Left lung (tissue), 14 donors: ENCODE measurements at places on chromosomes 3 and 15. TPM values are rescaled to one million over a fixed set of nuclear protein-coding genes. Genes with fewer than 3 reads are reported as not detected.

The MYLK gene
- total RNA-seq: 155 TPM

GRCh38 chr3:72665701-72666446 lies 182.4 kb downstream of the SHQ1 start:
- no peak for DNase-seq

The BFSP2 gene
- total RNA-seq: not detected

The SENP2 gene
- total RNA-seq: 34.0 TPM

DNA sequence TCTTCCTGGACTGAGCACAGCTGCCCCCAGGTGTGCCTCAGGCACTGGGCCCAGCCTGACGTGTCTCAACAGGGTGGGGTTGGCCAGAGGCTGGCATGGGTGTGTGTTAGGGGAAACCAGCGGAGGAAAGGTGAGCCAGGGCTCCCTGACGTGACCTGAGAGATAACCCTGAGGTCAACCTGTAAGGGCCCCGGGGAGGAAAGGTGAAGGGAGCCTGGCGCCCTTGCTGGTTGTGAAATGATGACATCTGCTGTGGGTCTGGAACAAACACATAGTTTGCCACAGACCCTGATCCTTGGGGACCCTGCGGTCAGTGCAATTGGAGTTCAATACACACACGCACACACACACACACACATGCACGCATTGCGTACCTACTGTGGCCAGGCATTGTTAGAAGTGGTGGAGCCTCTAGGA lies 100.2 kb upstream of the TLE3 start:
- no peak for DNase-seq

The GPD1L gene
- 43.6 TPM for total RNA-seq

DNA sequence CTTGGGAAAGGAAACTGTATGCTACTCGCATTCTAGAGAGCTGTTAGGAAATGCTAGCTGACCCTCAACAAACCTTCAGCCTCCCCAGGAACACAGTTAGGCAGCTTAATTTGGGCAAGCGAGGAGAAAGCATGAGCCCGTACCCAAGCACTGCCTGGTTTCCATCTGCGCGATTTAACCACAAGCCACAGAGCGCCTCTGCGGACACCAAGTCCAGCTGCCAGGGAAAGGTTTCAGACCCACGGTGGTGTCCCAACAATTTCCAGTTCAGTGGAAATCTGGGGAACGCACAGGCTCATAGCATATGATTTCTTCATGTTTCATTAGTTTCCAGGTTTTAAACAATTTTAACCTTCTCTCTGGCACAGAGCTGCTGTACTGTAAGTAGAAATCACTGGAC lies 617.6 kb downstream of the FHIT start:
- DNase-seq: no peak

The WDR5B gene
- total RNA-seq: 6.4 TPM

DNA sequence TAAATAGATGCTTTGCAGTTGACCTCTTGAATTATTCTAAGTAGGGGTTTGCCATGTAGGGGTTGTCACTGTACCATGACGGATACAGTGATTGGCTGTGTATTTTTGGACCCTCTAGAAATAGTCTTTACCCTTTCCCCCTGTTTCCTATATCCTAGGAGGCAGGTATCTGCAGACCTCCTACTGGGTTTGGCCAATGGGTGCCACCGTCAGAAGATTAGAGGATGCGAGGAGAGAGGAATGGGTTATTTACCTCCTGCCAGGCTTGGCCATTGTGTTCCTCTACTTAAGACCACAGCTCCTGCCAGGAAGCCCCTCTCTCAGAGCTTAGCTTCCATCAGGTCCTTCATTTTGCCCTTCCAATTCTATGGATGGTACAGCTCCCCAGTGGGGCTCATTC lies 40.2 kb upstream of the CLRN1 start:
- DNase-seq: no peak

The PLCH1 gene
- 8.5 TPM for total RNA-seq

DNA sequence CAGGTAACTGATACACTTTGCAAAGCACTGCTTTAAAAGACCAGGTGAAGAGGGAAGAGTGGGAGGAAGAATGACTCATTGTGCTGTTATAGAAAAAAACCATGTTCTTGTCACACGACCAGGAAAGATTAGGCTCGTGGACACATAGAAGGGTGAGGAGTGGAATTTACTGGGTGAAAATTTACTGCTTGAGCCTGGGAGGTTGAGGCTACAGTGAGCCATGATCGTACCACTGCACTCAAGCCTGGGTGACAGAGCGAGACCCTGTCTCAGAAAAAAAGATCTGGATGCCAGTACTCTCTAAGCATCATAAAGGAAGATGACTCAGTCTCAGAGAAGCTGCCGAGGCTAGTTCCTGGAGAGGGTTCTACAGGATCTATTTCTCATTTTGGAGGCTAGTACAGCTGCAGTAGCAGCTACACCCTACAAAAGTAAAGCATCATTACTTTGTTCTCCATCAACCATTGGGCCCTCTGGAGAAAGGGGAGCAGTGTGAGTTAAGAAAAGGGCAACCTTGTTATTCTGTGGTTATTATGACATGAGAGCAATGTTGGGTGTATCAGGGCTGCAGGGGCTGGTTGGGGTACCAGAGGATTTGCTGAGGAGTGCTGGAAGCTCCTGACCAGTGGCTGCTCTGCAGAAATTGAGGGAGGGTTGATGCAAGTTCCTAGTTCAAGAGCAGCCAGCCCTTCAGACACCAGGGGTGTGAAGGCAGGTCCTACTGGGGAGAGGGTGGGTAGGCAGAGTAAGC lies 75.4 kb downstream of the CMTM8 start:
- no peak for DNase-seq

DNA sequence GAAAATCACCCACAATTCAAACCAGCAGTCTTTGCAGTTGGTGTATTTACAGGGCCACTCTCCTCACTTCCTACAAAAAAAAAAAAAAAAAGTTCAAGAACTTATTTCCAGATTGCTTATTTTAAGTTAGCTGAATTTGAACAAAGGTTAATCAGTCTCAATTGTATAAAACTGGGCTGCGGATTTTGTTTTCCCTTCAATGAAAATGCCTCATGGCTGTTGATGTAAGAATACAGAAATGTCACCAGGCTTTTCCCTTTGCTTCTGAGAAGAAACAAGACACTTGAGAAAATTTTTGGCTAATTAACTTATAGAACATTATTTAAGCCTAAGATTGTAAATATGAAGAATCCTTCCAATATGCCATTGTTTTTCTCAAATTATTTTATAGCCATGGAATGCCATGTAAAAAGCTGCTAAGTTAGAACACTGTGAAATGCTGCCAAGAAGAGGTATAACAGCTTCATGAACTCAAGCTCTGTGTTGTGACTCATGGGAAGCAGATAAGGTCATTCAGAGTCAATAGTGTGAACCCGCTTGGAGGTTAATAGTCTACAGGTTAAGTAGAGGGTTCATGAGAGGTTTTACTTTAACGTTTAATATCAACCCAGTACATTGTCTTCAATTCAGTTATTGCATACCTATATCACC lies 84.3 kb upstream of the ABI3BP start:
- DNase-seq: no peak

GRCh38 chr3:158111861-158112260 lies 2.0 kb downstream of the RSRC1 start:
- DNase-seq: no peak

DNA sequence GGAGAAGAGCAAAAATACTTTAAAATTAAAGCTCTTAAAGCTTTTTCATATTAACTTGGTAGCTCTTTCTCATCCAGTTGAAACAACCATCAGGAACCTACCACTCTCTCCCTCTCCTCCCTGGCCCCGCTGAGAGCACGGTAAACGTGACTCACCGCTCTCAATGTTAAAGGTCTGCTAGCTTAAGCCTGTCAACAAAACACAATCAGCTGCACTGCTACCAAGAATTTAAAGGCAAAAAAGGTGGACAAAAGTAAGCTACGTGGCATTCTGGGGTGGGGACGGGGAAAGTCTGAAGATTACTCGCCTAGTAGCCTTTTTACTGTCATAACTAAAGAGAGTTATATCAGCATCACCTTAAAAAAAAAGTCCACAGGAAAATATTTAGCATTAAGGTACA lies 8.4 kb upstream of the GP5 start:
- DNase-seq: no peak

GRCh38 chr3:151315136-151315535 lies 1.5 kb downstream of the GPR87 start:
- DNase-seq: no peak

The RBP2 gene
- 9.3 TPM for total RNA-seq

DNA sequence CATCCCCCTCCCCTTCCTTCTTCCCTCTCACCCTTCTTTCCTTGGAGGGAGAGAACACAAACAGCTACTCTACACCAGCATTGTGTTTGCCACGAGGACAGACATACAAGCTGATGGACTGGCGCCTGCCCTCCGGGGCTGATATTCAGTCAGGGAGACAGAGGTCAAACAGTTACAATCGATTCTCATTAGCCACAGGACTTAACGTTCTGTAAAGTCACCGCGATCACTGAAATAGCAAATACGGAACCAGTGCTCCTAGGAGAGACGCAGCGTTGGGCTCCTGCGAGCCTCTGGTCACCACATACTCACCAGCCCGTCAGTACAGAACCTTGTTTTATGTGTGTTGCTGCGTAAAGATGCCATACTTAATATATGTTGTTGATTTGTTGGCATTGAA lies 108.8 kb downstream of the LRRK1 start:
- no peak for DNase-seq

GRCh38 chr15:73575636-73576247 lies 57.4 kb downstream of the NPTN start:
- DNase-seq: no peak

DNA sequence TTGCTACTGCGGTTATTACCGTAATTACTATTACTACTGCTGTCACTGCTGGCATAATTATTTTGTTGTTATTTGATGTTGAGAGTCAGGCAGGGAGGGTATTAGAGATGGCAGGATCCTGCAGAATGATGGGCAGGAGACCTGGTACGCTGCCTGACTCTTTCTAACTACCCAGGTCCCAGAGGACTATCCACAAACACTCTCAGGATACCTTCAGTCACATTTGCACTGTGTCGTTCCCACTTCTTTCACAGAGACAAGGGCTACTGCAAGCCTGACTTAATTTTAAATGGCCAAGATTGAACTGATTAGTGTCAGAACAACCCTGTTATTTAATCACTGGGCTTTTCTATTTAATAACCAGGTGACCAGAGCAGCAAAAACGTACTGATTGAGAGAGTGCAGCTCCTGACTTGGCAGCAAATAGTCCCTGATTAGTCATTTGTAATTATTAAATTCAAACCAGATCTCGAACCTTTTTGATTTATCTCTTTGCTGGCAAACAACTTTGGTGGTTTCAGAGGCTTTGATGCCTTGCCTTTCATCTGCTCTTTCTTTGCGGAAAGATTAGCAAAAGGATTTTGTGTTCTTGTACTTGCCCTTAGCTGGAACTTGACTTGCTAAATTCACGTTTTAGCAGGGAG lies 88.8 kb upstream of the ARHGEF3 start:
- no peak for DNase-seq

- no peak for DNase-seq
These were observed 29.8 kb downstream of the SETMAR start for GRCh38 chr3:4332991-4333390.

The CD80 gene
- total RNA-seq: 5.4 TPM

The STRA6 gene
- 0.60 TPM for total RNA-seq

GRCh38 chr3:69191516-69191915 lies 69.1 kb upstream of the LMOD3 start:
- no peak for DNase-seq

DNA sequence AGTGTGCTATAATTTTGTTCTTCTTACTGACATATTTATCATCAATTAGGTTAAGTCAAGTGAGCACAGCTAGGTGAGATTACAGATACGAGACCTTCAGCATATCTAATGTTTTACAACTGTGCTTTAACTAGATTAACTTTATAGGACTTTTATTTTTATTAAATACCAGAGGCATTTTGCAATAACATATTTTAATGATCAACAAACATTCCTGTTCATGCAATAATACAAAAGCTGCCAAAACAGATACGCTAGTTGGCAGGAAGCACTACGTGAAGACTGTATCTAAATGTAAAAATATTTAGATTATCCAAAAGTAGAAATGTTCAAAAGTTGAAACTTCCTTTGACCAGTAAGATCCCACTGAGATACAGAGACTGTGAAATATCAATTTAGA lies 139.1 kb downstream of the CBLB start:
- DNase-seq: peak; percentile 57

DNA sequence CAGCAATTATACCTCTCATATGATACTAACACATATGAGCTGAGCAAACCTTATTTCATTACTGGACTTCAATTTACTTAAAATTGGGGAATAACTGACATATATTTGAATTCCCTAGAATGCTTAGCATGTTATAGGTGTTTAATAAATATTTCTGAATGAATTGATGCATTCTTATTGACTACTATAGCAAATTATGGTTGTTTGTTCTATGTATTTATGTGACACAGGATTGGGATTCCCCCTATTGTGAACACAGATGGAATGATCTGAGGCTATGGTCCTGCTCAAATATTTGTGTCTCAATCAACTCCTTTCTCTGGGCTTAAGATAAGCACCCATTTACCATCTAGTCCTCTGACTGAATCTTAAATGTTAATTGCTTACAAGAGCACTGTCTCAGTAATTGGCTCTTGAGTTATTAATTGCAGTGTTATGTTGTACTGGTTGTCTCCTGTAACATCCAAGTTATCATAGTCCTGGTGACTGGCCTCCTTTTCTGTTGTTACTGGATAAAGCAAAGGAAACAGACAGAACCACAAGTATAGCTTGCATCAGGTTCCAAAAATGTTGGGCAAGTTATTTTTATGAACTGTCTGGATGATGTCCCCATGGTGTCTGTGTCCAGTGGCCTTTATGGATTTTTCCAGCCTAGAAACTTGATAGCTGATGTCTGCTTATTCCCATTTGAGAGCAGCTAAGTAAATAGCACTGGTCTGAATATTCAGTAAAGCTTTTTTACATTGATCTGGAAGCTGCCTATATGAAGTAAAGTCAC lies 2.3 kb upstream of the UACA start:
- peak; percentile 77 for DNase-seq
